NCI-H1694 treated with DMSO at 0.1 percent for 48 hours (cell line): ENCODE measurements at places on chromosomes 5 and 9.

GRCh38 chr5:32805971-32806638 is 95.0 kb downstream of the NPR3 start:
- DNase-seq, result no peak

DNA sequence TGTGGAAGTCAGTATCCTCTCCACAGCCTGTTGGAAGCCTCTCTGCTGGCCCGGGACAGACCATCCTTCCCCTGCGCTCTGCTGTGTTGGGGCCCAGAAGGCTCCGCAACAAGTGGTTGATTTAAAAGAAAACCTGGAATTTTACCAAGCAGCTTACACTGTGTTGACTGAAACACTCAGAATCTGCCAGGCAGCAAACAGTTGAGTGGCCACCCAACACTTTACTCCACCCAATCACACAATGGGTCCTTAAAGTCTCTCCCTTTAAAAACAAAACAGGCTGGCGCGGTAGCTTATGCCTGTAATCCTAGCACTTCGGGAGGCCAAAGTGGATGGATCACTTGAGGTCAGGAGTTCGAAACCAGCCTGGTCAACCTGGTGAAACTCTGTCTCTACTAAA is 28.0 kb upstream of the DMRT3 start:
- DNase-seq, result no peak

GRCh38 chr5:149039506-149039905 is 23.4 kb downstream of the SH3TC2 start:
- no peak for DNase-seq

GRCh38 chr5:77235846-77236721 is 25.6 kb downstream of the PDE8B start:
- no peak for DNase-seq

DNA sequence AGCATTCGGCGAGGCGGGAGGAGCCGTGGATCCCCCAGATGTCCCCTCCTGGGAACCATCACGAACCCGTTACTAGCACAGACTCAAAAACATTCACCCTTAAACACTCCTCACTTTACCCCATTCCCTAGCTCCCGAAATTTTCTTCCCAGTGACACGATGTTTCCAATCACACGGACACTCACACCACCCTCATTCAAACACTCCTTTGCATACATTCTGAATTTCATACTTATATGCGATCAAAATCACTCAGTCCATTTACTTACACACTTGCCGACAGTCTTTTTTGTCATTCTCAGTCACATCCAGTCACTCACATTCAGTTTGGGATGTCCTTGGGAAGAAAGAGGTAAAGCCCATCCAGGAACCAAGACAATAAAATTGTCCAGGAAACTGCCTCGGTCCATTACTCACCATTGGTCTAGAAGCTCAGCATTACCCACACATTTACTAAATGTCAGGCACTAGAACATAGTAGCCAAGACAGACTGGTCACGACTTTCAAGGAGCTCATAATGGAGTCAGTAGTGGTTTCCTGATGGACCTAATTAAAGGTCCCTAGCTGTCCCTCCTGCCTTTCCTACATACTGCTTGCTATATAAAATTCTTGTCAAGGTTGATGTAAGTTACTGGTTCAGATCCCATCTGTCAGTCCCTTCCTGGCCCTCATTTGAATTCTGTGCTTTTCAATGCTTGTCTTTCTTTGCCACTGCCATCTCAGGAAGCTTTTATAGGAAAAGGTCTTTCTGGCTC is 574 bp downstream of the SLC35A4 start:
- DNase-seq, result no peak

DNA sequence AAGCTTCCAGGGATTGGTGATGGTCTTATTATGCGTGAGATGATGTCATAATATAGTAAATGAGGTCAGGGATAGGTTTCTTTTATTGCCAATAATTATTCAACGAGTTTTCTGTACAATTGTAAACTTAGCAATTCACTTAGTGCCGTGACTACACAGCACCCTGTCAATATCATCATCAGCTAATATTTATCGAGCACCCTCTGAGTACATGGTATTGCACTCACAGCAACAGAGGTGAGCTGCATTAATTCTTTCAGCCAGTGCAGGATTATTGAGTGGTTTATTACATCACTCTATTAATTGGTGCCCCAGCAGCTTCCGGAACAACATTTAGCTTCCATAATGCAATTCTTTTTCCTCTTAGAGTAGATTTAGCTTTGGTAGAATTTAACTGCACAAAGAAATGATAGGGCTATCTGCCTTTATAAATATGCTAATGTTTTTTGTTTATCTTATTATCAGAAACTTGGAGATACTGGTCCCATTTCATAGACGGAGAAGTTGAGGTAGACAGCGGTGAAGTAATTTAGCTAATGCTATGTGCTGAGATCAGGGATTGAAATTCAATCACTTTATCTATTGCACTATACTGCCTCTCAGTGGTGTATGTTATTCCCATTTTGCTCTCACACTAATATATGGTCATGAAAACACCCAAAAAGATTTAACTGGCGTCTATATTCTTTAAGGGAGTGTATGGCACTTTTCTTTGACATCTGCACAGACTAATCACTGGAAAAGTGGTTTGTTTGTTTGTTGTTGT is 726.1 kb upstream of the WWC1 start:
- peak; percentile 63 for DNase-seq

GRCh38 chr5:149018909-149019443 is 43.9 kb downstream of the SH3TC2 start:
- no peak for DNase-seq

DNA sequence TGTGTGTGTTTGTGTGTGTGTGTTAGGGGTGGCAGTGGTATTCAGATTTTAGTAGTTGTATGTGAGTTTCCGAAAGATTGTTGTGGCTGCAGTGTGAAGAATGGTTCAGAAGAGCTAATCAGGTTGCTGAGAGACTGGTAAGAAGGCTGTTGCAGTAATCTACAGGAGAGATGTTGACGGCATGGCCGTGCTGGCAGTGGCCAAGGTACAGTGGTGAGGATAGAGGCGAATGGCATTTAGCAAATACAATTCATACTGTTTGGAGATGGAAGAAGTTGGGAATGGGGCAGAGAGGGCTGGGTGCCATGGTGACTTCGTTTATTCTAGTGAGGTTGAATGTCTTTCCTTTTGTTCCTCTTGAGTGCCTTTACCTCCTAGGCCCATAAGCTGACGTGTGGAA is 77.5 kb upstream of the SPATA31D4 start:
- DNase-seq, result no peak

GRCh38 chr9:22244139-22245011 is 202.2 kb upstream of the DMRTA1 start:
- peak; percentile 50 for DNase-seq

- no peak for DNase-seq
Measured at GRCh38 chr9:16542290-16542689, 328.2 kb downstream of the BNC2 start.

DNA sequence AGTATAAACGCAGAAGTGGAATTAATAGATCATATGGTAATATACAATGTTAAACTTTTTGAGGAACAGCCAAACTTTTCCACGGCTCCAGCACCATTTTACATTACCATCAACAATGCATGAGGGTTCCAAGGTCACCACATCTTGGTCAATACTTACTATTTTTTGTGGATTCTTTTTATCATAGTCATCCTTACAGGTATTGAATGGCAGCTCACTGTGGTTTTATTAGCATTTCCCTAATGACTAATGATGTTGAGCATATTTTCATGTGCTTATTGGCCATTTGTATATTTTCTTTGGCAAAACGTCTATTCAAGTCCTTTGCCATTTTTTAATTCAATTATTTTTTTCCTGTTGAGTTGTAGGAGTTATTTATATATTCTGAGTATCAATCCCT is 14.1 kb upstream of the RAPGEF6 start:
- DNase-seq, result no peak

DNA sequence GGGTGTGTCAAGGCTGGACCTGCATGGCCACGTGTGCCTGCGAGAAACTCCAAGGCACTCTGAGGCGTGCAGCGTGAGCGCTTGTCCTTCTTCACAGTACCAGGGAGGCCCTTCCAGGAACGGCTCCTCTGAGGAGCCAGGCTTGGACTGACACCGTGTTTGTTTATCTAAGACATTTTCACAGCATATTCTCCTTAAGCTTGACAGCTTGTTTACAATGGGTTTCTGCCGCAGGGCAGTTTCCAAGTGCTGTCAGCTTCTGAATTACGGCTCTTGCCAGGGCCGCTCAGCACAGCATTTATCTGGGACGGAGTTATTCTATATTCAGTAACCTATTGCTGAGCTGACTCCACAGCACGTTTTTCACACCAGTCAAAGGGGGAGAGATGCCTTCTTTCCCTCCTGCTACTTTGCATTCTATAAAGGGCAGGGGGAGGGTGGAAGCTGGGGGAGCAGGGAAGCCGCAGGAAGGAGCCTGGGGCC is 98.4 kb downstream of the LMNB1 start:
- no peak for DNase-seq

- peak; percentile 24 for DNase-seq
Measured at GRCh38 chr5:61162832-61163567, 732 bp upstream of the SMIM15 start.

DNA sequence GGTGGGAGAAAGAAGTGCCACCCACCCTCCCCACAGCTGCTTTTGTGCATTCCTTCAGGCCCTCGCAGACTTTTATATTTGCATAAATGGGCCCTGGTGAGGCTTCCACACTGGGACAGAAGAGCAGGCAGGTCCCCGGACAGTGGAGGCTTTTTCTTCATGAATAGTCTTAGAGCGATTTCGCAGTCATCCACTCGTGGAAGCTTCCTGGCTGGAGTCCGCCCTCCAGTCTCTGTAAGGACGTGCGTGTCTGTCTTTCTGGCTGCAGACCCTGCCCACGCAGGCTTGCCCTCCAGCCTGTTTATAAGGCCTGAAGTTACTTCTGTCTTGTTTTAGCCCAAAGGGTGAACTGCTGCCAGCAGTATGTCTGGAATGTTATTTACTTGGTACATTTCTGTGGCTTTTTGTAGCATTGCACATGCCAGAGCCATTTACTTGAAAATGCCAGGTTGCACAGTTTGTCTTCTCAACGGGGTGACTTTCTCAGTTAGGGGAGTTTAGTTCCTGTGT is 195.7 kb downstream of the AOPEP start:
- DNase-seq, result no peak

DNA sequence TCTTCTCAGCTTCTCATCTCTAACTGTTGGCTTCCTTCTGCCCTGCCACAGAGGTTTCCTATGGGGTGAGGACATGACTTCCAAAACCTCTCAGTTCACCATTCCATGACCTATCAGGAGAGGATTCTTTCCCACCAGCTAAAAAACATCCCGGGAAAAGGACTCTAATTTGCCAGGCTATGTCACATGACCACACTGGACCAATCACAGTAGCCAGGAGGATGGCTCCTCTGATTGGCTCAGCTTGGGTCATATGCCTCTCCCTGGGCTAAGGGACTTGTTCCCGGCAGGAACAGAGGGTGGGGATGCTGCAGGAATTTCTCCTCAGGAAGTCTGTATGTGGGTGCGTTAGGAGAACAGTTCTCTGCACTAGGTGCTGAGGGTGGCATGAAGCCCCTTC is 40.3 kb upstream of the XPA start:
- no peak for DNase-seq

- no peak for DNase-seq
Measured at GRCh38 chr5:3139499-3139931, 388.0 kb upstream of the IRX2 start.

- DNase-seq, result no peak
Measured at GRCh38 chr9:94128580-94128979, 44.3 kb downstream of the PTPDC1 start.

GRCh38 chr5:180600554-180601041 is 9.3 kb upstream of the SCGB3A1 start:
- no peak for DNase-seq

- no peak for DNase-seq
Measured at GRCh38 chr5:107633171-107633901, 37.4 kb downstream of the EFNA5 start.

DNA sequence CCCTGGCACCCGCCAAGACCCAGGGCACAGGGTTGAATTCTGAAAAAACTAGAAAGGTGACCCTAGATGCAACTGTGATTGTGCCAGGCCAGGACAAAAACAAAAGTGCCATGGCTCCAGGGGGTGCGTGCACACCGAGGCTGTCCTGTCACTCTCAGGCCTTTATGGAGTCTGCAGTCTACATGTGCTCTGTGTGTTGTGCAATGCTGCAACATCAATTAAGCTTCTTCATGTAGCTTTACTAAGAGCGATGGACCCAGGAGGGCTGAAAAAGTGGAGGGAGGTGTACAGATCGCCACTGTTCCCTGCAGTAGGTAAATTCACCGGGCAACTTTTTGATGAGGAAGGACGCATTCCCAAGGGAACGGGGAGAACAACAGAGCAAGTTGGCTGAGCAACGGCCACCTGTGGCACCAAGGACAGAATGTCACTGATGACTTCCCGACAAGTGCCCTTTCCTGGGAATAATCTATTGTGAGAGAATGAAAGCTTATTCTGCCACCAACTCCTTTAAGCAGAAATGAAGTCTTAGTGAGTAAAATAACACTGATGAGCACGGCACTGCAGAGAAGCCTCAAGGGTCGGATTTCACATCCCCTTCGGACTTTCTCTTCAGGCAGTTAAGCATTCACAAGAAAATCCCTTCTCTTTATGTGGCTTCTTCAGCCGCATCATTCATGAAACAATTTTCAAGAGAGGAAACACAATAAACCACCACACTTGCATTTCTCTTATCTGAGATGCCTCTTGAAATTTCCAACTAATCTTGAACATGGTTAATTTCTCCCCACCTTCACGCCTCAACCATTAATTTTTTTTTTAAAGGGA is 149.6 kb downstream of the DROSHA start:
- no peak for DNase-seq

DNA sequence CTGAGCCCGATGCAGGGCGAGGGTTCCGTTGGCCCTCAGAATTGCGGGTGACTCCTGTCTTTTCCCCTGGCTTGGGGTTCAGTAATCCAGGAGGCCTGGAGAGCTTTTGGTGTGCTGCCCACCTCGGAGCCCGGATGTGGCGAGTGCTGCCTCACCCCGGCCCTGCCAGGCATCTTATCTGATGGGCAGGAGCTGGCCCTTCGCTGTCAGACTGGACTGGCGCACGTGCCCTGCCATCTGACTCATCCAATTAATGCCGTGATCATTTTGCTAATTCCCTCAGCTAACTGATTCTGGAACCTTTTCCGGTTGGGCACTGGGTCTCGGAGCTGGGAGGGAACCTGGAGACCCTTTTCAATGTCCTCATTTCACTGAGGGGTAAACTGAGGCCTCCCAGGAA is 34.6 kb downstream of the RXRA start:
- DNase-seq, result no peak

DNA sequence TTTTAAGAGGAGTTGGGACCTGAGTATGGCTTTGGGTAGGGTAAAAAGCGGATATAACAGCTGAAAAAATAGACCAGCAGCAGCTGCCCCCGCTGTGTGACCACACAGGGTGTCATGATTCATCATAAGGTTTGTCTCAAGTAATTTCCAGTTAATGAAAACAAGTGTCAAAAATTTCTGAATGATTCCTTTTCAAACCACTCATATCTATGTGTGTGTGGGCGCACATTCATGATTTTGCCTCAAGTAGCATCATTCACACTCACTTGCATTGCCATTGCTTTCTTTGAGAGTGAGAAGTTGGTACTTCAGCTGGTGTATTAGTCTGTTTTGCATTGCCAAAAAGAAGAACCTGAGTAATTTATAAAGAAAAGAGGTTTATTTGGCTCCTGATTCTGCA is 12.1 kb upstream of the TNFAIP8 start:
- DNase-seq, result no peak

- DNase-seq, result no peak
Measured at GRCh38 chr9:98838155-98838867, 30.8 kb downstream of the GALNT12 start.
